ENCODE measurements at places on chromosomes 12 and 14.

DNA sequence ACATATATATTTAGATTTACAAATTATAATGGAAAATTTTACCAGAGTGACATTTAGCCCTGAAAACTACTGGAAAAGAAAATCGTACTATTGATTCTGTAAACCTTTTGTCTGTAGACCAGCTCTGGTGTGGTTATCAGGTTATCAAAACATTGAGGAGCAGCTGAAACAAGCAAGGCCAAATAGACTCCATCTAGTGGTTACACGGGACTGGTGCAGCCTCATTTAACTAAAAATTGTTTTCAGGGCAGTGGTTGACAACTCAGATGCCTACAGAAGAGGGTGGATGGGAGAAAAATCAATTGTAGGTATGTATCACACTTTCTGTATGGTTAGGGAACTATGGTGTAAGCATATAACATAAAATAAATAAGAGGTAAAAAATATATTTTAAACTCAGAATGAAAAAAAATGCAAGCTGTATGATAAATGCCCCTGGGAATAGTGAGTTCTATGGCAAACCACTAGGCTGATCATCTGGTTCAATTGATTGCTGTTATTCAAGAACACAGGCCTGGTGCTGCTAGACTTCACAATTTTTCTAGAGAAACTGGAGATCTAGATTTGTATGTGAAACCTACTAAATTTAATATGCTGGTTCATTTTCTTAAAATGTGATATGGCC lies 51.2 kb downstream of the ACSS3 start:
- DNase-seq: no peak

DNA sequence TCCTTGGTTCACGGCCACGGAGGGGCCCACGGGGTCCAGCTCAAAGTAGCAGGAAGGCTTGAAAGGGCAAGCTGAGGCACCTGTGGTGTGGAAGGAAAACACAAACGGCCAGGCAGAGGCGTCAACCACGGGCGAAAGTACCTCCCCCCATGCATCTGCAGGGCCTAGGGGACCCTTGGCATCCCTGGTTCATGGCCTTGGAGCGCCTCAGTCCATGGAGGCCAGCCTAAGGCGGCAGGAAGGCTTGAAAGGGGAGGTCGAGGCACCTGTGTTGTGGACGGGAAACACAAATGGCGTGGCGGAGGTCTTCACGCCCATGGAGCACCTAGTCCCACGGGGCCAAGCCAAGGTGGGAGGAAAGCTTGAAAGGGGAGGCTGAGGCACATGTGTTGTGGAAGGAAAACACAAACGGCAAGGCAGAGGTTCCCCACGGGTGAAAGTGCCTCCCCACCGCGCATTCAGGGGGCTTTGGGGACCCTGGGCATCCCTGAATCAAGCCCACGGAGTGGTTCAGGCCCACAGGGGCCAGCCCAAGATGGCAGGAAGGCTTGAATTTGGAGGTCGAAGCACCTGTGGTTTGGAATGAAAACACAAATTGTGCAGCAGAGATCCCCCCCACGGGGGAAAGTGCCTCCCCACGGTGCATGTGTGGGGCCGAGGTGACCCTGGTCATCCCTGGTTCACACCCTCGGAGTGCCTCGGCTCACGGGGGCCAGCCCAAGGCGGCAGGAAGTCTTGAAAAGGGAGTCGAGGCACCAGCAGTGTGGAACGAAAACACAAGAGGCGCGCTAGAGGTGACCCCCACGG lies 380.8 kb downstream of the ALG10 start:
- DNase-seq: peak; percentile 6

GRCh38 chr12:56988207-56988739 lies 18.1 kb downstream of the ZBTB39 start:
- DNase-seq: peak; percentile 38

GRCh38 chr12:54128416-54128815 lies 60.4 kb downstream of the SMUG1 start:
- DNase-seq: no peak

GRCh38 chr12:50397117-50397650 lies 775 bp upstream of the FAM186A start:
- DNase-seq: no peak

DNA sequence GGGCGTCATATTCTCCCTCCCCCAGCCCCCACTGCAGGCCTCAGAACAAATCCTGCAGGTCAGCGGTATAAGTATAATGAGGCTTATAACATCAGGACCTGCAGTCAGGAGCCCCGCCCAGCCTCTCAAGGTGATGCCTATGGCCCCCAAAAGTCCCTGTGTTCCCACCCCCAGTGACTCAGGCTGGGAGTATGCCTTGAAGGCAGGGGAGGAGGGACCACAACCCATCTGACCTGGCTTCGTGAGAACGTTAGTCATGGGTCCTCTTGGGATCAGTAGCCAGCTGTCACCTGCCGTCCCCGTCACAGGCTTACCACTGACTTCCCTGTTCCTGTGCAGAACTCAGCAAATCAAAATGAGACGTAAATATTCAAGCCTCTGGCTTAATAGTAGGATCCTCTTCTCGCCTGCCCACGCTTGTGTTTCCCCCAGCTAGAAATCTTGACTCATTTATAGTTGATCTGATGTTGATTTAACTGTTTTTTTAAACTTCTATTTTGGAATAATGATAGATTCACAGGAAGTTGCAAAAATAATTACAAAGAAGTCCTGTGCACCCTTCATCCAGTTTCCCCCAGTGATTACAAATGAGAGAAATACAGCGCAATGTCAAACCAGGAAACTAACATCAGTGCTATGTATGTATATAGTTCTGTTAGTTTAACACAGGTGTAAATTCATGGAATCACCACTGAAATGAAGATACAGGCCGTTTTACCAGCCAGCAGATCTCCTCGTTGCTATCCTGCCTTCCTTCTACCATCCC lies 107.5 kb downstream of the ADGRD1 start:
- DNase-seq: no peak

DNA sequence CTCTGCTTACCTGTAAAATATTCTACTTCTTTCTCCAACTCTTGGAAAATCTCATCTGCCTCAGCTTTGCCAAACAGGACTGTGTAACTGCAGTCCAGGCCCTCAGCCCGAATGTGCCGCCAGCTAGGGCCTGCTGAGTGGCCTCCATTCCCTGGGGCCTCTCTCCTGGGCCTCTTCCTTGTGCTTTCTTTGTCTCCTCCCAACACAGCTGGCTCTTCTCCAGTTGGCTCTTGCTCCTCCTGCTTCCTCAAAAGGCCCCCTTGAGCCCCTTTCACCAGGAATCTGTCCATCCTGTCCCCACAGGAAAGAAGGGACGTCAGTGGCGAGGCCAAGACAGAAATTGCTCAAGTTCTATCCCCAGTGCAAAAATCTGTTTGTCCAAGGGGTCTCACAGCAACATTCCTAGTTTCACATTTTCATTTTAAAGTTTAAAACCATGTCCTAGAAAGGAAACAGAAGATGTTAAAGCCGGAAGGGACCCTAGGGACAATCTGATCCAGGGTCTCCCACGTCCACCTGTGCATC lies 713 bp downstream of the ALKBH2 start:
- no peak for DNase-seq

- DNase-seq: no peak
Observed at GRCh38 chr12:27499377-27499776, 24.6 kb upstream of the PPFIBP1 start.

DNA sequence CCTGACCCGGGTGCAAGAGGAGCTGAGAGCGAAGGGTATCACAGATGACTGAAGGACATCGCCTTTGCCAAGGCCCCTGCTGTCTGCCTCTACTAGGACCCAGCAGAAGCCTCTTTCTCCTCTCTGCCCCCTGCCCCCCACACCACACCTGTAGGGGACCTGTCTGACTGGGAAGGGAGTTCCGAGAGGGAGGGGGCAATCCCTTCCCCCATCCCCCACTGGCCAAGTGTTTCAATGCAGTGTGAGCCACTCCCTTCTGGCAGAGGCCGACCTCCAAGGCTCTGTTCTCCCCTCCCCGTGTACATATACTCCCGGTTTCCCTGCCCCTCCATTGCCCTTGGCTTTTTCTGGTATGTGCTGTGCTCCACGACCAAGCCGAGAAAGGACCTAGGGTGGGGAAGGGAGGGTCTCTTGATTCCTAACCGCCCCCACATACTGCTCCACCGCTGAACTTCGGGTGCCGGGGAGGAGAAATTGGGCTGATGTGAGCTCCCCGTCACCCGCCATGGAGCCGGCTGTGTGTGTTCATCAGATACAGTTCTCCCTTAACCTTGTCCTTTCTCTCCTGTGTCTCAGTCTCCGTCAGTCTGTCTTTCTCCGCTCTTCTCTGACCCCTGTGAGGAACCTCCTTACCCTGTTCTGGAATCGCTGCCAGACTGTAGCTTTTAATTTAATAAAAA lies 2.0 kb upstream of the ARHGEF25 start:
- DNase-seq: no peak

DNA sequence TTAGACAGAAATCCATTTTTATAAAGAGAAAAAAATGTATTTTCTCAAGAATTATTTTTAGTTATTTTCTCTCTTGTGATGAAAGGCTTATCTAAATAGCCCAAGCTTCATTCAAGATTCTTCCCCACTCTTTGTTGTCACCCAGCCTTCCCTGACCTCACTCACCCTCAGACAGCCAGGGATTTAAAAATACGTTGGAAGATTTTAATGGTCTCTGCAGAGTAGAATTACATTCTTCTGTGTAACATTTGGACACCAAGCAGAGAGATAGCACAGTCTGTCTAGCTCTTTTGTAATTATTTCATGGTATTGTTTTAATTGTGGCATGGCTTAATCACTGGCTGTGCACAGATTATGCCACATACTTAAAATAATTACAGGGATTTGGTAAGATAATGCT lies 130.3 kb downstream of the IGF1 start:
- DNase-seq: no peak

- no peak for DNase-seq
Observed at GRCh38 chr12:101107032-101107763, 102.8 kb downstream of the SLC5A8 start.

DNA sequence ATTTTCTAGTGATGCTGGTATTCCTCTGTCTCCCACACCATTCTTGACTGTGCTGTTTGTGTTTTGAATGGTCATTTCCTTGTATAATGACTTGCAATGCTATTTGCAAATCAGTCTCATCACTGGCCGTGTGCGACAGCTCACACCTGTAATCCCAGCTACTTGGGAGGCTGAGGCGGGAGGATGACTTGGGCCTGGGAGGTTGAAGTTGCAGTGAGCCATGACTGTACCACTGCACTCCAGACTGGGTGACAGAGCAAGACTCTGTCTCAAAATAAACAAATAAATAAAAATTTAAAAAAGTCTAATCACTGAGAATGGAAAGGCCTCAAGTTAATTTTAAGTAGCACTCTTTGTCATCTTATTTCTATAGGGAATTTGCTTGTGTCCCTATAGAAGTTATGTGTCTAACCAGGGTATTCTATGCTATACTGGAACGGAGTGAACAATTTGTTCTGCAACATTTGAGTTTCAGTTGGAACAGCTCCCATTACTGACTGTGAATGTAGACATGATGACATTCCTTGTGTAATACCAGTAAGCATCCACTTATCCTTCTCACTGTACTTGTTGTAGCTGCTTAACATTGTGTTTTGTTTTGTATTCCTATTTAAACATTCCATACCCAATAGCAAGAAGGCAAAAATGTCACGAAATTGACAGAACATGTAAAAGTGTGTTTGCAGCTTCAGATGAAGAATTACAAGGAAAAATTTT lies 126.3 kb downstream of the MGST1 start:
- no peak for DNase-seq

DNA sequence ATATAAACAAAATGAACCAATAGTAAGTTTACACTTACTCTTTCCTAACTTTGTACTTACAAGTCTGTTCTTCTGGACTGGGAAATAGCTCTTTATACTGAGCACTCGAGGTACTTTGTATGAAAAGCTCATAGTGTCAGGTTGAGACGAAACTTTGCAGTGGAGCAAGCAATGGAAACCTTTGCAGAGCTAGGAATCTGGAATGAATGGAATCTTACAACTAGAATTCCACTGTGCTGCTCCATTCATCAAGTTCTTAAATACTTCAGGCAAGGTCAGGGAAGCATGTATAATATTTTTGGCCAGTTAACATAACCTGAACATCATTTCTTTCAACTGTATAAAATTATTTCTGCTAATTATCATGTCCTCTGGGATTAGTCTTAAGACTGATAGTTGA lies 1327.5 kb upstream of the FLRT2 start:
- DNase-seq: no peak

GRCh38 chr12:42130672-42131402 lies 13.8 kb downstream of the GXYLT1 start:
- no peak for DNase-seq

Measured in liver (tissue), 10 donors.